Inflammatory macrophage (primary cell): ENCODE measurements at places on chromosomes 2 and 18.
A peak's percentile ranks its signal among the peaks of the same experiment; 100 is the strongest.

DNA sequence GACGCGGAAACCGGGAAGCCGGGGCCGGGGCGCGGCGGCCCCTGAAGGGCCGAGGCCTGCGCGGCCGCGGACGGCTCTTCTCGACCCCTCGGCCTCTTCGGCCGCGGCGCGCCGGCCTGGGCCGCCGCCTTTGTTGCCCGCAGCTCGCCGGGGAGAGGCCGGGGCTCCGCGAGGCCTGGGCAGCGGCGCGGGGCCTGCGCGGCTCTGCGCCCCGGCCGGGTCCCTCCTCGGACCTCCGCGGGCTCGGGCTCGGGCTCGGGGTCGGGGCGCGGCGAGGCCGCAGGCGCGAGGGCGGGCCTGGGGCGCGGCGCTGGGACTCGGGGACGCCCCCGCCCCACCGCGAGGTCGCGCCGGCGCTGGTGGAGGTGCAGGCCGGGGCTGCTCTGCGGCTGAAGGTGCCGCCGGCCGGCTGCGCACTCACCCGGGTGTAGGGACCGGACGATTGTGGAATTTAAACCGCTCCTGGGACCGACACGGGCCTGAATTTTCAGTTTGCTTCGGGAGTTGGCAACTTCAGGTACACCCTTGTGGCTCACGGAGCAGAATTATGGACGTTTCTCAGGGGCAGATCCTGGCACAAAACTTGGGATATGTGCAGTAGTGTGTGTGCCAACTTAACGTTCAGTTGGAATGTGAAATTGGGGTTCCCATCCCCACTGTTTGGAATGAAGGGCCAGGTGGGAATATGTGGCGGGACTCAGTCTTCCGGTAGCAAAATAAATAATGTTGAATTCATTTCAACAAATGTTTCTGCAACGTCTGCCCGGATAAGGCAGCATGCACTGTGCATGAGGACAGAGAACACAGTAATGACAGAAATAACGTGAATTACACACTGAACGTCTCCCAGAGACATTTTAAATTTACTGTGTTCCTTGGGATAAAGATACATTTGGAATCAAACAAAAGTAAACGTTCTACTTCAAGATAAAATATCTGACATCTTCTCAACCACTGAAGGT, 787 bp downstream of the SOCS6 start:
- peak; percentile 42 for DNase-seq

GRCh38 chr18:67379981-67380380, 136.5 kb downstream of the DSEL start:
- DNase-seq: no peak

GRCh38 chr2:66440708-66441497, 6.0 kb downstream of the MEIS1 start:
- DNase-seq: no peak

GRCh38 chr2:230666446-230666845, 46.2 kb upstream of the CAB39 start:
- no peak for DNase-seq

GRCh38 chr18:49596687-49597086, 34.8 kb downstream of the LIPG start:
- DNase-seq: no peak

- DNase-seq: no peak
Observed at GRCh38 chr2:222591661-222592060, 64.2 kb downstream of the FARSB start.

DNA sequence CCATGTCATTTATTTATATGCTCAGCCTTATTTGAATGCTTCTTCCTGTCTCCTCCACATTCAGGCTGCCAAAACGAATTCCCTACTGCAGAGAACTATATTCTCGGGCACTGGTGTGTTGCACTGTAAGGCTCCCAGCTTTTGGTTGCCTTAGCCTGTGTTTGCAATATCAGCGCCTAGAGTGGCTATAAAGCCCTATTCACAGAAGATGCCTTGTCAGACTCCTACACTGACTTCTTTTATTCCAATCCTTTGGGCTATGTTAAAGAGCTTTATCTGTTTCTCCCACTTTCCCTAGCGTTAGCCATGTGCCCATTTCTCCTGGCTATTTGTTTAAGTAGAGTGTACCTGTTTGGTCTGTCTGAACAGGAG, 62.4 kb upstream of the EHBP1 start:
- DNase-seq: no peak

DNA sequence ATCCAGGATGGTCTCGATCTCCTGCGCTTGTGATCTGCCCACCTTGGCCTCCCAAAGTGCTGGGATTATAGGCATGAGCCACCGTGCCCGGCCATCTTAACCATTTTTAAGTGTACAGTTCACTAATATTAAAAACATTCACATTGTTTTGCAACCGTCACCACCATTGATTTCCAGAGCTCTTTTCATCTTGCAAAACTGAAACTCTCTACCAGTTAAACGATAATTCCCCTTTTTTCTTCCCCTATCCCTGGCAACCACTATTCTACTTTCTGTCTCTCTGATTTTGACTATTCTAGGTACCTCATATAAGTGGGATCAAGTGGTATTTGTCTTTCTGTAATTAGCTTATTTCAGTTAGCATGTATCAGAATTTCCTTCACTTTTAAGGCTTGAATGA, 16.8 kb upstream of the NEUROD1 start:
- peak; percentile 45 for DNase-seq

- DNase-seq: no peak
Observed at GRCh38 chr2:181143790-181144300, 163.4 kb downstream of the UBE2E3 start.

GRCh38 chr2:162058973-162059668, 14.9 kb downstream of the DPP4 start:
- DNase-seq: no peak

DNA sequence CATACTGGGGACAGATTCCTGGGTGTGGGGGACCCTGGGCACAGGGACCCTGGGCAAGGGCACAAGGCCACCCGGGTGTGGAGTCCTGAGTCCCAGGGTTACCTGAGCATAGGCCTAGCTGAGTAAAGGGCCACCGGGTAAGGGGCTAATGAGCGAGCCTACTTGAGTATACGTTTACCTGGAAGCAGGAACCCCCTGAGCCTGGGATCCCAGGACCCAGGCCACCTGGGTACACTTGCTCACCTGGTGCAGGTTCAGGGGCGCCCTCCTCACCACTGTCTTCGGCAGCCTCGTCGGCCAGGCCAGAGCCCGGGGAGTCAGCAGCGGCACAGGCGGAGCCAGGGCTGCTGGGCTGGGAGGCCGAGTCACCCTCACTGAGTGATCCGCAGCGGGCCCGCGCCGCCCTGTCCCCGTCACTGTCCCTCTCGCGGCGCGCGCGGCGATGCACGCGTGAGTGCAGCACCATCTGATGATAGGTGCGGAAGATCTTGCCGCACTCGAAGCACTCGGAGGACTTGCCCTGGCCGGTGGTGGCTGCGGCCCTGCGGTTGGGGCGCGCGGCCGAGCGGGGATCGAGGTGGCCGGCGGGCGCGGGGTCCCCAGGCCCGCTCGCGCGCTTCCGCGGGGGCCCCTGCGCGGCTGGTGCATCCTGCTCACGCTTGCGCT, 53.9 kb downstream of the ZNF516 start:
- DNase-seq: no peak

- no peak for DNase-seq
Observed at GRCh38 chr18:68148863-68149262, 566.0 kb downstream of the TMX3 start.

DNA sequence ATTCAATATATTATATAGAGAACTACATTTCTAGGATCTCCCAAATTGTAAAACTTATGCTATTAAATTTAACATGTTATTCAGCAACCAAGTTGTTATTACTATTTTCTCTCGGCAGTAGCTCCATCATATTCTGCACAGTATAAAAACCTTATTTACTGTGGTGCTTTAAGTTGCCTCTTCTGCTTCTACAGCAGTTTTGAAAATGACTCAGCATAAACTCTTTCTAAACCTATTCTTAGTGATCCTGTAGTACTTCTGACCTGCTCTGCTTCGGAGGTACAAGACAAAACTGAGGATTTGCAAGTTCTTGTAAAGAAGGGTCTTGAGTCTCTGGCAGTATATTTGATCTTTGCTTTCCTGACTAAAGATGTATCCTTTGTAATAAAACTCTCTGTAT, 567.2 kb downstream of the TMX3 start:
- DNase-seq: no peak

DNA sequence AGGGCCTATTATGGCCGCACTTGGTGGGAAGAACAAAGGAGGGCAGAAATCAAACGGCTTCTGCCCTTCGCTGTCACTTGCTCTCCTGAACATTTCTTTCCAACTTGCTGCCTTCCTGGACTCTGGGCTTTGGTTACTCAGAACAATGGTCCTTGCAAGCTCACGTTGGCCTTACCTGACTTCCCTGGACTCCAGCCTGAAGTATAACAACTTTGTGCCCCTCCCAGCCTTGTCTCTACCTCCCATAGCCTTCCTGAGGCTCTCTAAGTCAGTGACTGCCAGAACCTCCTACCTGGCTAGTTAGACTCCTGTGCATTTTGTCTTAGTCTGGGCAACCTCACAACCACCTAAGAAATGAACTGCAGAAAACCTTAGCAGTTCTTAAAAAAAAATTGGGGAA, 30.2 kb upstream of the ITPRID2 start:
- no peak for DNase-seq

- no peak for DNase-seq
Observed at GRCh38 chr2:234795272-234795920, 156.4 kb upstream of the SH3BP4 start.
